ENCODE measurements at places on chromosomes 1 and 21.

DNA sequence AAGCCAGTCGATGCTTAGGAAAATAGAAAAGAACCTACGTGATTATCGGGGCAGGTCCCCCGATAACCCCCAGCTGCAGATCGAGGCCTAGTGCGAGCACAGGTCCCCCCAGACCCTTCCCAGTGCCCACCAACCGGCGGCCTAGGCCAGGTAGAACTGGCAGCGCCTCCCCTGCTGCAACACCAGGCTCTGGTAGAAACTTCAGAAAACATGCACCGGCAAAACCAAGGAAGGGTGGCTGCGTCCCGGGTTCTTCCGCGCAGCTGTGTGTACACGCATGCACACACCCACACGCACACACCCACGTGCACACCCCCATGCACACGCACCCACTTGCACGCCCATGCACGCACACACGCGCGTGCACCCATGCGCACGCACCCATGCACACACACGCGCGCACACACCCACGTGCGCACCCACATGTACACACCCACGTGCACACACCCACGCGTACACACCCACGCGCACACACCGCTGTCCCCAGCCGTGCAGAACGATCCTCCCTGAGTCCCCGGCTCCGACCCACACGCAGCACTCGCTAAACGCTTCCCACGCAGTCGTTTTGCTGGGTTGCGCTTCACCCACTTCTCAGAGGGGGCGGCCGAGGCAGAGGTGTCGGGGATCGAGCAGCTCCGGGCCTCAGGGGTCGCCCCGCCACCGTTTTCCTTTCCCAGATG lies 5.2 kb downstream of the TSPEAR start:
- no peak for DNase-seq

GRCh38 chr1:33241866-33242265 lies 14.4 kb upstream of the ZNF362 start:
- DNase-seq, result no peak

DNA sequence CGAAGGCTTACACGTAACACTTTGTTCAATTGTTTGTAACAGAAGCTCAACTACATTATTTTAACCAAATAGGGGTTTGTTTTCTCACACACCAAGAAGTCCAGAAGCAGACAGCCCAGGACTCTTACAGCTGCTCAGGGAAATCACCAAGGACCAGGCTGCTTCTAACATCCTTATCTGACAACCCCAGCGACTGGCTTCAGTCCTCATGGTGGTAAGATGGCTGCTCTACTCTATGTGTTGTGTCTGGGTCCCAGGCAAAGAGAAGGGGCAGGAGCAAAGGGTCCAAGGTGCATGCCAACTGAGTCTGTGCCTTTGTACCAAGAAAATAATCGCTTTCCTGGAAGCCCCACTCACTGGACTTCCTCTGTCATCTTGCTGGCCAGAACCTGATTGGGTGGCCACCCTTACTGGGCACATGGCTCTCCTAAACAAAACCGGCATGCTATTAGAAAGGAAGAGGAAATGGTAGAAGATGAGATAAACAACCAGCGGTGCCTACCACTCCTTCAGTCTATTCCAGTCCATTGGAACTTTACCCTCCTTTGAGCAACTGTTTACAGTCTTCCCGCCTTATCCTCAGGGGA lies 34.1 kb upstream of the LRRC8D start:
- DNase-seq, result no peak

- DNase-seq, result peak; percentile 21
Measured at GRCh38 chr1:159879977-159880376, 17.5 kb upstream of the VSIG8 start.

GRCh38 chr1:29677028-29678024 lies 441.0 kb downstream of the PTPRU start:
- no peak for DNase-seq

DNA sequence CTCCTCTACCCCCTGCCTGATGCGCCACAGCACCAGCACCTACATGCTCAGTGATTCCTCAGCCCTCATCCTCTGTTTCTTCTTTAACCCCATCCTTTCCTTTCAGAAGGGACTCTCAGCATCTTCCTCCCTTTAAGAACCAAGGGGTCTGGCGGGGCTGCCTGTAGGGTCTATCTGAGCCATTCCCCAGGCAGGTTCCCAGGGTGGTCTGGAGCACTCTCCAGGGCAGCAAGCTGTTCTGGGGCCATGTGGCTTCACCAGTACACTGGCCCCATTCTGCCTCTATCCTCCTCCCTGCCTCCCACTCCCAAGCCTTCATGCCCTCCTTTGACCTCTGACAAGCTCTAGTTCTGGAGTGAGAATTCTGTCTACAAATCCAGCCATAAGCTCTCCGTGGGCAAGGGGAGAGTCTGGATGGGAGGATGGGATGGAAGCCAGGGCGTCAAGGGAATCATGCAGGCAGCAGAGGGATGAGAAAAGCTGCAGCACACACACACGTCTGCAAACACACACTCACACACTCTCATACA lies 10.4 kb downstream of the BATF3 start:
- DNase-seq, result no peak

- DNase-seq, result no peak
Measured at GRCh38 chr1:27521336-27521831, 31.4 kb upstream of the WASF2 start.

DNA sequence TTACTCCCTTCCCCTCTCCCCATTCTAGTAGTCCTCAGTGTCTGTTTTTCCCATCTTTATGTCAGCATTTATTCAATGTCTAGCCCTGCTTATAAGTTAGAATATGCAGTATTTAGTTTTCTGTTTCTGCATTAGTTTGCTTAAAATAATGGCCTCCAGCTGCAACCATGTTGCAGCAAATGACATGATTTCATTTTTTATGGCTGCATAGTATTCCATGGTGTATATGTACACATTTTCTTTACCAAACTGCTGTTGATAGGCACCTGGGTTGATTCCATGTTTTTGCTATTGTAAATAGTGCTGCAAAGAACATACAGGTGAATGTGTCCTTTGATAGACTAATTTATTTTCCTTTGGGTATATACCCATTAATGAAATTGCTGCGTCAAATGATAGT lies 267.7 kb downstream of the SRGAP2C start:
- no peak for DNase-seq

- no peak for DNase-seq
Measured at GRCh38 chr1:93082313-93082712, 3.2 kb downstream of the MTF2 start.

DNA sequence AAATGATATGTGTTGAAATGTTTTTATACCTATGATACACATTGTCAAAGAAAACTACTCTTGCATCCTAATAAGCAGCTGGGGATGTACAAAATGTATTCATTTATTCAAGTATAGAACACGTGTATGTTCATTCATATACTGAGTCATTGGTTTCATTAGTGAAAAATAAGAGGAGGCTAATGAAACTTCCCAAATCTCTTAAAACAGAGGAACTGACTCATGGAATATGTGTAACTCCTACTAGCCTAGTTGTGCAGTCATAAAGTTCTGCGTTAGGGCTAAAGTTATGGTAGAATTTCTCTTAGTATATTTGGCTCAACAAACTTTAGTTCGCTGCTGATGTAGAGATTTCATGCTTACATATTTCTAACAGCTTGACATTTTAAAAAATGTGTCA lies 441.6 kb downstream of the NCAM2 start:
- DNase-seq, result no peak

DNA sequence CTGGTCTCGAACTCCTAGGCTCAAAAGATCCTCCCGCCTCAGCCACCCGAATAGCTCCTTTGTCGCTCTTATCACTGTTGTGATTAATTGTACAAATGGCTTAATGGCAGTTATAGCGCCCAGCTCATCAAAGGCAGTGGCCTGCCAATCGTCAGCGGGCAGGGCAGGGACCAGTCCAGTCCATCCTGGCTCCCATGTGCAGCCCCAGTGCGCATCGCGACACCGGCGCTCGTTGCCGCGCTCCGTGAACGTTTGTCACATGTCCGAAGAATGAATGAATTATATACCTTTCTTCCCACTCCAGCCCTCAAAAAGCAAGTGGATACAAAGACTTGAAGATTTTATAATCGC lies 18.4 kb downstream of the MTX1 start:
- DNase-seq, result peak; percentile 59

- DNase-seq, result peak; percentile 14
Measured at GRCh38 chr1:187413405-187414169, 584.8 kb downstream of the PLA2G4A start.

- DNase-seq, result no peak
Measured at GRCh38 chr1:95145493-95145892, 28.3 kb downstream of the TLCD4 start.

DNA sequence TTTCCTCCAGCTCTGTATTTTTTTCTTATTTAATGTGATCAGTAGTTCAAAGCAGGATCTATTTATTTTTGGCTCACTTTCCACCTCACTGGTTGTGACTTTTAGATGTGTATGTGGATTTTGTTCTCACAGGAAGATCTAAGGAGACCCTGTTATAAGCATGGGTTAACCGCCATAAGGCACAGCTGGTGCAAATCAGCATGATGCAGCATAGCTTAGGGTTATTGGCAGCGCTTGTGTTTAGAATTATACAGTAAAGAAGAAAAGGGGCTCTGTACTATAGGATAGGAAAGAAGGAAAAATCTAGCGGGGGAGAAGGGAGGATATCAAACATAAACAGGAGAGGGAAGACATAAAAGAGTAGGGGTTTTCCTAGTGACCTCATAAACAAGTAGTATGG lies 26.9 kb upstream of the RGL1 start:
- DNase-seq, result no peak

DNA sequence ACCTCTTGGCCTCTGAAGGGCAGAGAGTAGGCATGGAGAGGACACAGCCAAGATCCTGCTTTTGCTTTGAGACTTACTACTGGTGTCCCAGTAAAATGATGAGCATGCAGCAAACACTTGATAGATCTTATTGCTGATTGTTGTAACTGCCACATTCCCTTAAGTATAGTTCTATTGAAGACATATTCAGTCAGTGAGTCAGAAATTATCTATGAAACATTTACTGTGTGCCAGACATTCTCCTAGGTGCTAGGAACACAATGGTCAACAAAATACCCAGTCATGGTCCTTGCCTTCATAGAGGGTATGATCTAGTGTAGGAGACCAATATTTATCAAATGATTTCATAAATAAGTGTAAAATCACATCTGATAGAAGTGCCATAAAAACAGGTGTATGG lies 13.6 kb downstream of the STYXL2 start:
- DNase-seq, result no peak

DNA sequence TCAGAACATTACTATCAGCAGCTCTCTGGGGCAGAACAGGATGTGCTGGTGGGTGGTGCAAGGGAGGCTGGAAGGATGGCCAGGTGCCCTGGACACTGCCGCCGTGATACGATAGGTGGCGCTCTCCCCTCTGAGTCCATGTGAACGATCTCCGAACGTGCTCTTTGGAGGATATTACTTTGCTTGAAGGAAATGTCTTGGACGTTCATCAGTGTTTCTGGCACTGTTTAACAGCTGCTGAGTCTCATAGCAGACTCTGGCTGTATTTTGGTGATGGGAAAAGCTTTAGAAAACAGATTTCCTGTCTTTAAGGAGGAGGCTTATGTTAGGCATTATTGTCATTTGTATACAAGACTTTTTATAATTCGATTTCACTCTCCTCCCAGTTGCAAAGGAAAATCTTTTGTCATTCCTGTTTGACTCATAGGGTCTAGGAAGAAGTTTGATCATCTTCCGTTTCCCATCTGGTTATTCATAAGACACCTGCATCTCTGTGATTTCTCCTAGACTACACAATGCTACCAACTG lies 386.2 kb upstream of the ADGRL2 start:
- peak; percentile 7 for DNase-seq

GRCh38 chr1:116270316-116271057 lies 102.6 kb upstream of the ATP1A1 start:
- no peak for DNase-seq

DNA sequence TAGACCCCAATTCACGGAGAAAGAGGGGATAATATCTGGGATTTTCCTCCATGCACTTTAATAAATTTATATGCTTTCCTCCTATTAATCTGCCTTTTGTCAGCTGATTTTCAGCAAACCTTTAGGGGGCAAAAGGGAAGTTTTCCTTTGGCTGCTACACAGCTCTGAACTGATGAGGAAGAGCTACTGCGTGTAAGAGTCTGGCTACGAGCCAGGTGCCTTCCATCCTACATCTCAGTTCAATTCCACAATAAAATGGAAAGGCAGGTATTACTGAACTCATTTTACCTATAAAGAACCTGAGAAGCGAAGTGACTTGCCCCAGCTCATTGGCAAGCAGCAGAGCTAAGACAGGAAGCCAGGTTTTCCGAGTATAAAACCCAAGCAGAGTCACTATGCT lies 28.3 kb upstream of the ZNF326 start:
- DNase-seq, result no peak

- DNase-seq, result no peak
Measured at GRCh38 chr21:41367945-41368734, 6.3 kb downstream of the MX2 start.

DNA sequence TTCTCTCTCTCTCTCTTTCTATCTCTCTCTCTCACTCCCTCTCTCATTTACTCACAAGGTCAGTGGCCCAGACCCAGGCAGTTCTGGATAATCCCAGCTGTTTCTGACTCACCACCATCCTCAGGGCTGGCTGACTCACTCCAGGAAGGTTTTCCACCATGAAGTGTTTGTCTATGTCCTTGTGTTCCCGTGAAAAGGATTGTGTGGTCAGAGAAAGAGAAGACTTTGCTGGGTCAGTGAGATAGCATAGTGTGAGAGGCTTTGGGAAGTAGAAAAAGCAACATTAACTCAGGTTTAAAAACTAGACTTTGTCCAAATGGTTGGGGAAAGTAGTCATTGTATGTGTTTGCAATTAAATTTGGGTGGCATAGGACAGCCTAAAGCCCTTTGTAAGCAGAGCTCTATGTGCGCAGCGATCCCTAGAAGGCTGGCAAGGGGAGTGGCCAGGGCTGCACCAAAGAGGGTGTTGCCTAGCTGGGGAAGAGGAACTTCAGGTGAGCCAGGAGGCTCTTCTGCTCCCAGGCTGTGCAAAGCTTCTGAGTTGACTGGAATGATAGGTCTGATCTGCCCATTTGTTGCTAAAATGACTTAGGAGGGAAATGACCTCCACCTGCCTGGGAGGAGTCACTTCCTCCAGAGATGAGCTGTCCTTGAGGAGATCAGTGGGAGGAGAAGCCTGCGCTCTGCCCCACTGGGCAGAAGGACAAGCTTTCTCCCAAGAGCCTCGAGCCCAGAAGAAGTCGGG lies 4.9 kb upstream of the CAPN2 start:
- peak; percentile 92 for DNase-seq

- DNase-seq, result no peak
Measured at GRCh38 chr1:198927129-198927528, 288.3 kb downstream of the PTPRC start.

DNA sequence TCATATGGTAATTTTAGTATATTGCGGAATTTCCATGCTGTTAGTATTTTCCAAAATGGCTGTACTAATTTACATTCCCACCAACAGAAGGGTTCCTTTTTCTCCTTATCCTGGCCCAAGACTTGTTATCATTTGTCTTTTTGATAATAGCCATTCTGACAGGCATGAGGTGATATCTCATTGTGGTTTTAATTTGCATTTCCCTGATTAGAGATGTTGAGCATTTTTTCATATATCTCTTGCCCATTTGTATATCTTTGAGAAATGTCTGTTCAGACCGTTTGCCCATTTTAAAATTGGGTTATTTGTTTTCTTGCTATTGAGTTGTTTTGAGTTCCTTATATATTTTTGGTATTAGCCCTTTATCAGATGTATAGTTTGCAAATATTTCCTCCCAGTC lies 14.0 kb downstream of the CAPZA1 start:
- DNase-seq, result no peak

GRCh38 chr1:55212349-55213150 lies 2.6 kb downstream of the USP24 start:
- DNase-seq, result no peak
